ENCODE measurements at places on chromosomes 1 and 21.

DNA sequence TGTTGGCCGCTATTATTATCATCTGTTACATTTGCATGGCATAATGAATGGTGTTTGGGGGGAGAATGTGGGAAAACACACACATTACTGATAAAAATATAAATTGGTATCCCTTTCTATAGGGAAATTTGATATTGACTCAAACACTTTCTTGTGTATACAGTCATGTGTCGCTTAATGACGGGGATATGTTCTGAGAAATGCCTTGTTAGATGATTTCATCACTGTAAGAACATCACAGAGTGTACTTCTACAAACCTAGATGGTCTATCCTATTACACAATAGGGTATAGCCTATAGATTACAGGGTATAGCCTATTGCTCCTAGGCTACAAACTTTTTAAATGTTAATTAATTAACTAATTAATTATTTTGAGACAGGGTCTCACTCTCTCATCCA is 67.2 kb upstream of the B3GALNT2 start:
- DNase-seq: no peak

DNA sequence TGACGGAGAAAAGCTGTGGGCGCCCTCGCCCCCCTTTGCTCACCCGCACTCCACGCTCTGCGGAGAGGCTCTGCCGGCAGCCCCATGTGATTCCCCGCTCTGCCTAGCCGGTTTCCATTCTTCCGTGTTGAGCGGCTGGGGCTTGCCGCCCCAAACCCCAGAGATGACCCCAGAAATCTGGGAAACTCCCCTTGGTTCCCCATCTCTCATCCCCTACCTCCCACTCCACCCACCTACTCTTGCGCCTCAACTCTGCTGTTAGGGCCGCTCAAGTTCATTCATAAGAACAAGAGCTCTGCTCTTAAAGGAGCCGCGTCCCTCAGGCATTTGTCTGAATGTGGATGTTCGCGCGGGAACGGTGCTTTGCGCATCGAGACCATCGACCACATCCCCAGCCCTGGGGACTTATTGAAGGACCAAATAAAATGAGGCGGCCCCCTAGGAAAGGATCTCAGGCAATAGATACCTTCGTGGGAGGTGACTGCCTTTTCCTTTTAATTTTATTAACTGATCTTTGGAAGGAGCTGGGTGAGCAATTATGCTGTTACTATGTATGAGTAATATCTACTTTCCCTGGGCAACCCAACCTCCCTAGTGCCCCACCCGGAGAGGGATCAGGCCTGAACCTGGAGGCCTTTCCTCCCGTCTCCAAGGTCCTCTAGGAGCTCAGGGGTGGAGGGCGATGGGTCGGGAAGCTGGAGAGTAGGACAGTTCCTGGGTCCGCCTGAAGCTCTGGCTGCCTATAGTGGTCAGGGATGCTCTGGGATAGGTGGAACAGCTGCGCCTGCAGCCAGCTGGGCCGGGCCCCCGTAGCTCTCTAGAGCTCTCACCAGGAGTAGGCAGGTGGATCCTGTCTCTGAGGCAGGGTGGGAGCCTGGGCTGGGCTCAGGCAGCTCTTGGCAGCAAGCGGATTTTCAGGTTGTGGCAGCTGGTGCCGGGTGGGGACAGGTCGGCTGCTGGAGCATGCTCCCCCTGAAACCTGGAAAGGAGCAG is 898 bp downstream of the MFSD2A start:
- DNase-seq: no peak

DNA sequence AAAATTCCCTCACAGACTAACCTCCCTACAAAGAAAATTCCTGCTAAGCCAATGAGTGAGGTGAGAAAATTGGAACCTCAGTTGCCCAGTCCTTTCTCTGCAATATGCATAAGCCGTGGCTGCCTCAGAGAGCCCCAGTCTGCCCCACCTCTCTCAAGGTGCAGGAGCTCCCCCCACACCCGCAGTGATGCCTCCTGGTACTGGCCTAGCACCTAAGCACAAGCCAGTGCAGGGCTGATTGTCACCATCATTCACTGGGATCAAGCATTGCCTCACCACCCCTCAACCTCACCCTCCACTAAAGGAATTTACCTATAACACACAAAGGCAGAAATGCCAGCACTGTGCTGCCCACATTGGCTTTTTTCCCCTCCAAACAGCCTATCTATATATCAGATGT is 56.9 kb downstream of the CD34 start:
- no peak for DNase-seq

GRCh38 chr1:39808784-39809517 is 20.3 kb upstream of the BMP8B start:
- DNase-seq: no peak

- no peak for DNase-seq
These were observed 1162.4 kb downstream of the BRINP3 start for GRCh38 chr1:189315035-189315901.

GRCh38 chr1:107668762-107669161 is 296.2 kb downstream of the VAV3 start:
- DNase-seq: no peak

DNA sequence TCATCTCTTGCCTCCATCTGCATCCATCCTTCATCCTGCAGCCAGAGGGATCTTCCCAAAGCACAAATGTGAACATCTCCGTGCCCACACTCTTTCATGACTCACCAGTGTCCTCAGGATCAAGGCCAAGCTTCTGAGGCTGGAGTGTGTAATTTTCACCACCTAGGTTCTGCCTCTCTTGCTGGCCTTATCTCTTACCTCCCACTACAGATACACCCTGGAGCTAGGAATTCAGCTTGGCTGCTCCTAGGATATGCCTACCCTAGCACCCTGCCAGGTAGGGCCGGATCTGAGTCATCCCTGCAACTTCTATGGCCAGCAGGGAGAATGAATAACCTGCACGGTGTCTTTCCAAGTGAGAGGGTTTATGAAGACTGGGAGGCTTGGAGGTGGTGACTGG is 208.7 kb upstream of the CSF3R start:
- no peak for DNase-seq

- DNase-seq: peak; percentile 91
These were observed 568 bp upstream of the SKI start for GRCh38 chr1:2227346-2228156.

DNA sequence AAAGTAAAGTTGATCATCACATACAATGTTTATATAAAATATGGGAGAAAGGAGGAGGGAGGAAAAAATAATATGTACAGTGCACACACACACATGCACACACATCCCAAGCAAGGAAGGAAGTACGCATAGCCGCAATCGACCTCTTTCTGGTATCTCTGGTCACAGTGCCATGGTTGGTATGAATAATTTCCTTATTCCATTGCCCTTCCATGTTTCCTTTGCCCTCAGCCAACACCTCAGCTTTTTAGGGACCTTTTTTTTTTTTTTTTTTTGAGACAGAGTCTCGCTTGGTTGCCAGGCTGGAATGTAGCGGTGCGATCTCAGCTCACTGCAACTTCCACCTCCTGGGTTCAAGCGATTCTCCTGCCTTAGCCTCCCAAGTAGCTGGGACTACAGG is 20.6 kb downstream of the CITED4 start:
- no peak for DNase-seq

- peak; percentile 52 for DNase-seq
These were observed 26.8 kb upstream of the NCAM2 start for GRCh38 chr21:20971296-20971921.

- no peak for DNase-seq
These were observed 302.3 kb upstream of the NRIP1 start for GRCh38 chr21:15367061-15367626.

DNA sequence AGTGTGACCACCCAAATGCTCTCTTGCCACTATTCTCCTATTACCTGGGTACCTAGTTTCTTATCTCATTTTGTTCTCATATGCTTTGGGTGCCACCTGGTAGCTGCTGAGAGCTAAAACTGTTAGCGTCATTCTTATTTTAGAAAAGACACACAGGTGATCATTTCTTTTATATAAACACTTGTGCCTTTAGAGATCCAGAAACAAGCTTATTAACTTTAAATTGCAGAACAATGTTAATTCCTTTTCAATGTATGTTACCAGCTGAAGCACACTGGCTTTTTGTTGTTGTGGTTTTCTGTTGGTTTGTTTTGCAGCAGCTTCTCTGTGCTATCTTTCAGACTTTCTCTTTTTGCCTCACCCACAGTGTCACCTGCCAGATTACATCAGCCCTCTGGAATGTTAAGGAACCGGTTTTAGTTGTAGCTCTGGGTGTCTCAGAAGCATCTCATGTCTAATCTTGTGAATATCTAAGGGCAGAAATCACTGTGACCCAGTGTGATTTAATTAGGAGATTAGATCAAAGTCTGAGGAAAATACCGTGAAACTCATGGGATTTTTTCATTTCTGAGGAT is 43.4 kb upstream of the SLC19A2 start:
- no peak for DNase-seq

DNA sequence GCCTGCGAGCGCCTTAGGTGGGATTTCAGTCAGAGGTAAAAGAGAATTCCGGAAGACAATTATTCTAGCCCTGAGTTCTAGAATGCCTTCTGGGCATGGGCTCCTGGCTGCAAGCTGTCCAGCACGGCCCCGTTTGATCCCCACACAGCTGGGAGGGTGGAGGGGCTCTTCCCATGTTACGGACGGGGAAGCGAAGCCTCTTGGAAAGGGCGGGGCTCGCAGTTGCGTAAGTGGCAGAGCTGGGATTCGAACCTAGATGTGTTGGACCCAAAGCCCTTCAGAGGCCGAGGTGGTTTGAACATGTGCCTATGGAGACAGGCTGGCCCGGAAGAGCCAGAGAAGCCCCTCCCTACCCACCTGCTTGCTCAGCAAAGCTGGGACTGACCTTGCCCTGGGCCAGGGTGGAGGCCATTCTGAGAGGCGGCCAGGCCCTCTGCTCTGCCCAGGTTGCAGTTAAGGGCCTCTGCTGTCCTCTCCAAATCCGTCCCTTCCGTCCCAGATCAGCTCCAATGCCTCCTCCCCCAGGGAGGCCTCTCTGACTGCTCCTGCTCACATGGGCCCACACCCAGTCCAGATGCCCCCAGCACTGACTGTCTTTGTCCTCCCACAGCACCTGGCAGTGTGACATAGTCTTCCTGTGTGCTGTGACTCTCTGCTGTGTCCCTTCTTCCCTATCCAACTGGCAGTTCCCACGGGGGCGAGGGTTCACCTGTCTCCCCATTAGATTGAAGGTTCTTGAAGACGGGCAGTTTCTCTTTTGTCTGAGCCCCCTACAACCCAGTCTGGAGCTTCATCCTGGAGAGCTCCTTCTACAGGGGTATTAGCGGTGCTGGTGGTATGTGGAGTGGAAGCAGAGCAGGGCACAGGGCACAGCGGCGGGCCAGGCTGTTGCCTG is 1.2 kb upstream of the HSPB7 start:
- DNase-seq: no peak

- DNase-seq: no peak
These were observed 24.7 kb upstream of the KDM4A start for GRCh38 chr1:43625063-43625780.

DNA sequence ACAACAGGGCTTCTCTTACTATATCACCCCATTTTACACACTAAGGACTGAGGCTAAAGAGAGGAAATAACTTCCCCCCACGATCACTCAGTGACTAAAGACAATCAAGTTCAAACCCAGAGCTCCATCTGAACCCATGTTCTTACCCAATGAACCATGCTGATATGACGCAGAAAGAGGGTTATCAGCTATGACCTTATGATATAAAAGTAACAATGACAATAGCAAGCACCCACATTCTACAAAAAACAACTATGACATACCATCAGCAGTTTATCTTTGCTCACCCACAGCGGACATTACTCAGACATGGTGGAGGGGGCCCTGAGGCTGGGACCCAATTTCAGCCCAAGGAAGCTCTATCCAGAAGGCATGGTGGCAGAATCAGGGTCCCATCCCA is 75.7 kb downstream of the PTPN14 start:
- DNase-seq: no peak

DNA sequence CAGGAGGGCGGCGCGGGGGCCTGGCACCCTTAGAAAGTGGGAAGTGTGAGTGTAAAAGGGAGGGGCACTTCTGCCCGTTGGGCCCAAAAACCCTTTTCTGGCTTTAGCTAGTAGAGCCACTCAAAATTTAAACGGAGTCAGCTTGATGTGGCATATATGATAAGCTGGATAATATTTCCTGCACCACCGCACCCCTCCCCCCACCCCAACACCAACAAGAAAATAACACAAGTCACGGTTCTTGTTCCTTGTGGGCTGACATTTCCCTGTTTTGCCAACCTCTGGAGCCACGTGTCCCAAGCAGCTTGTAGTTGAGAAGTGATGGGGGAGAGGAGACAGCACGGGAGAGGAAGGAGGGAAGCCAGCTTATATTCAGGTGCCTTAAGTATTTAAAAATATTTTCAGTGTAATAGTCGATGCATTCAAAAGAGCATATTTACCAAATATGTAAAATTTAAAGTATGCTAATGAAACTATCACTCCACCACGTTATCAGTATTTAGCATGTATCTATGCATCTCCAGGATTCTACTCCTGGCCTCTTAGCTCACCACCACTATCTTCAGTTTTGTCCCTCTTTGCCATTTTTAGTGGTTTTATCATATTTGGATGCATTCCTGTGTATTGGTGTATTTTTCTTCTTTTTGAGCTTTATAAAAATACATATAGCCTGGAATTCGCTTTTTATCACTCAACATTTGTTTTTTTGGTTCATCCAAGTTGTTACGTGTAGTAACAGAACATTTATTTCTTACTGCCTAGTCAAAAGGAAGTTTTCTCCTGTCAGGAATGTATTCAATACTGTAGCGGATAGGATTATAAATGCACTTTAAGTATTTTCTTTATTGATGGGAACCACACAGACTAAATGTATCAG is 773 bp upstream of the DDX59 start:
- no peak for DNase-seq

DNA sequence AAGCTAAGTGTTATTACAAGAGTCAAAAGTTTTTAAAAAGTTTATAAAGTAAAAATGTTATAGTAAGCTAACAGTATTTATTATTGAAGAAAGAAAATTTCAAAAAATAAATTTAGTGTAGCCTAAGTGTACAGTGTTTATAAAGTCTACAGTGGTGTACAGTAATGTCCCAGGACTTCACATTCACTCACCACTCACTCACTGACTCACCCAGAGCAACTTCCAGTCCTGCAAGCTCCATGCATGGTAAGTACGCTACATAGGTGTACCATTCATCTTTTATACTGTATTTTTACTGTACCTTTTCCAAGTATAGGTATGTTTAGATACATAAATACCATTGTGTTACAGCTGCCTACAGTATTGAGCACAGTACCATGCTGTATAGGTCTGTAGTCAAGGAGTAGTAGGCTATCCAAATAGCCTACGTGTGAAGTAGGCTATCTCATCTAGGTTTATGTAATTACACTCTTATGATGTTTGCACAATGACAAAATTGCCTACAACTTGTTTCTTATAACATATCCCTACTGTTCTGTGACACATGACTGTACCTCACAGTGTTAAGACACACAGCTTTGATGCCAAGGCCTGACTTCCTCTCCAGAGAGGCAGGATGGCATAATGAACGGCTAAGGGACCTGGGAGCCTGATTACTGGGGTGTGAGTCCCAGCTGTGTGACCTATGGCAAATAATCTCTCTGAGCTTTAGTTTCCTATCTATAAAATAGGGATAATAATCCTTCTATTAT is 12.7 kb downstream of the DHCR24 start:
- no peak for DNase-seq
